ENCODE measurements at places on chromosomes 4 and X.

DNA sequence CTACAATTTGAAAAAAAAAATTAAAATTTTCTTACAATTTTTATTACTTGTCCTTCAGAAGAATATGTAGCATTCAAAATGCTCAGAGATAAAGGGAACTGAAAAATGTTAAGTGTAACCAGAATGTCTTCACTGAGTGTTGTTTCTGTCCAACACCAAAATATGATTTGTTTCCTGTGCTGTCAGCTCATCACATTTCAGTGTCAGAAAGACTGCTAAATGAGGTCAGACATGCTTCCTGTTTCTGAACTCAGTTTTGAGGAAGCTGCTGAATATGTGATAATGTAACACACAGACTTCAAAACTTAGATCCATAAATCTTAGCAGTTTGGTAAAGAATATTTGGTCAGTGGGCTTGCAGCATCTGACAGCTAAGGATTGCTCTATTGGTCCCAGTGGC lies 1849.7 kb downstream of the PCDH7 start:
- DNase-seq: no peak

DNA sequence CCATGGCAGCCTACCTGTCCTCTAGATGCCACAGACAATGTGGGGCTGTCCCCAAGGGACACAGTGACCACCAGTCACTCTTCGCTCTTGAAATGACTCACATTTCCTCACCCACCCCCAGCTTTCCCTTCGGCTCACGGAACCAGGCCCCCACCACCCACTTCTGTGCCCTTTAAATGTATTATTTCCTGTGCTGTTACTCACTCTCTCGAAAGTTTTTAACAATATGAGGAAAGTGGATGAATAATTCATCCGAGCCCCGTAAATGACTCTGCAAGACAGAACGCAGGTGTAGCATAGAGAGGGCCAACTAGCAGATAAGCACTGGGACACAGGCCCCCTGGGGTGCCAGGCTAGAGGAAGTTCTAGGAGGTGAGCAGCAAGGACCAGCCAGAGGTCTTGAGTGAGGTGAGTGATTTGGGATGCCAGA lies 179.5 kb upstream of the TBL1X start:
- DNase-seq: peak; percentile 78

DNA sequence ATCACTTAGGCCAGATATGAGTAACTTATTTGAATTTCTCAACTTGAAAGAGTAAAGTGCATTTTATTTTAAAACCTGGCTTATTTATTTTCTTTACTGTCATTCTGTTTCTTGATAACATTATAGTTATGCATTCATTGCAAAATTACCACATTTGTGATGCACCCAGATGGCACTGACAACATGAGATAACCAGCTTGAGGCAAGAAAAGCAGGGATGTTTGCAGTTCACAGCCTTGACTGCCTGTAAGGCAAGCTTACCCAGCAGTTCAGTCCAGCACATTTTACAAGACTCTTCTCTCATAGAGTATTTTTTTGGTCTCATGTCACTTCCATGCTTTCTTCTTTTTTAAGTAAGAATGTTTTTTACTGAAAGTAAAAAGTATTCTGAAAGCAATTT lies 25.3 kb upstream of the EPGN start:
- no peak for DNase-seq

- no peak for DNase-seq
Measured at GRCh38 chr4:121783210-121783609, 17.9 kb upstream of the EXOSC9 start.

GRCh38 chr4:27921231-27921630 lies 1060.6 kb downstream of the STIM2 start:
- DNase-seq: no peak

DNA sequence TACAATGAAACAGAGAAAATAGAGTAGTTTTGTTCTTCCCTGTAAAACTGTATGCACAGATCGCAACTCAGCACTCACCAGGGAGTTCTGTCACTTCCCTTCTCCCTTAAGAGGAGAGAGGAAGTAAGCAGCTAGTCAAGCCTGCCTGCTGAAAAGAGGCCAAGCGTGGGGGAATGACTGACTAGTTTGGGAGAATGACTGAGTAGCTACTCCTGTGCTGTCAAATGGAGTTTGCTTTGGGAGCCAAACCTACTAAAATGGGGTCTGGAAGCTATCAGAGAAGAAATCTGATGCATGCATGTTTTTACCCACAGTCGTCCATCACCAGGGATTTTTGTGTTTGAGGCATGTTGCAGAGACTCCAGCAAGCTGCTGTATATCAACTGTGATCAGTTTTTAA lies 54.6 kb upstream of the LHFPL1 start:
- DNase-seq: no peak

DNA sequence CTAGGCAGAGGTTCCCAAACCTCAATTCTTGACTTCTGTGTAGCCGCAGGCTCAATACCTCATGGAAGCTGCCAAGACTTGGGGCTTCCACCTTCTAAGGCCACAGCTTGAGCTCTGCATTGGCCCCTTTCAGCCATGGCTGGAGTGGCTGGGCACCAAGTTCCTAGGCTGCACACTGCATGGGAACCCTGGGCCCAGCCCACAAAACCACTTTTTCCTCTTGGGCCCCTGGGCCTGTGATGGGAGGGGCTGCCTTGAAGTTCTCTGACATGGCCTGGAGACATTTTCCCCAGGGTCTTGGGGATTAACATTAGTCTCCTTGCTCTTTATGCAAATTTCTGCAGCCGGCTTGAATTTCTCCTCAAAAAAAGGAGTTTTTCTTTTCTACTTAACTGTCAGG lies 14.0 kb upstream of the LOC101059915 start:
- no peak for DNase-seq
